Activated T-helper 1 cell treated with anti-CD3 and anti-CD28 coated beads, Interleukin-12 subunit alpha, Interleukin-12 subunit beta, Interleukin-2, Interleukin-4 antibody, amounts not matched to agents 30 ng/mL and 10 ng/mL and 1 ng/mL, durations not matched to agents 14 hours and 24 hours and 36 hours (primary cell): ENCODE measurements at places on chromosomes 11 and 22. TPM values are rescaled to one million over a fixed set of nuclear protein-coding genes. Genes with fewer than 3 reads are reported as not detected.
A peak's percentile ranks its signal among the peaks of the same experiment; 100 is the strongest.

The PRAME gene
- not detected in 2 replicates for total RNA-seq

The INPP5J gene
- total RNA-seq: 0.17 TPM in 1 of 2 replicates, not detected in the other

The USP2 gene
- 0.22 and 0.36 TPM in 2 replicates for total RNA-seq

The CYTH4 gene
- 49.5 and 57.1 TPM in 2 replicates for total RNA-seq

The BATF2 gene
- not detected in 2 replicates for total RNA-seq

- peaks cover 24% of the 10 kb centered on the region for H3K27me3 ChIP-seq
- H3K27ac ChIP-seq: no peak overlapping the region
- H3K4me3 ChIP-seq: no peak overlapping the region
- DNase-seq: no peak
These were observed 69.2 kb upstream of the TTC12 start for GRCh38 chr11:113245216-113245615.

DNA sequence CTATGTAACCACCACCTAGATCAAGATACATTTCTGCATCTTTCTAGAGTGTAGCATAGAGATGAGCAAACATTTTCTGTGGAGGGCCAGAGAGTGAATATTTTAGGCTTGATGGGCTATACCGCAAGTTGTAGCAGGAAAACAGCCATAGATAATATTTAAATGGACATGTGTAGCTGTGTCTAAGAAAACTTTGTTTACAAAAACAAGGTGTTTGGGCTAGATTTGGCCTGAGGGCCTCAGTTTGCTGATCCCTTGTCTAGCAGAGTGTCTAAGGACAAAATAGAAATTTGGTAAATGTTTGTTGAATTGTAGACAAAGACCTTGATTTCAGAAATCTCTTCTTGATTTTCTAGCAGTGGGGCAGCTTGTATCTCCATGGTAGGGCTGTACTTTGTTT, 36.3 kb downstream of the STIM1 start:
- no peak overlapping the region for H3K4me3 ChIP-seq
- H3K27ac ChIP-seq: no peak overlapping the region
- H3K4me1 ChIP-seq: peaks cover 53% of the 10 kb centered on the region
- no peak for DNase-seq
- peaks cover 22% of the 10 kb centered on the region for H3K36me3 ChIP-seq
- H3K27me3 ChIP-seq: no peaks in the 10 kb centered on the region

GRCh38 chr22:37147186-37147990, 2.3 kb downstream of the IL2RB start:
- DNase-seq: no peak
- H3K27me3 ChIP-seq: no peaks in the 10 kb centered on the region
- peaks cover 60% of the 10 kb centered on the region for H3K36me3 ChIP-seq
- H3K4me1 ChIP-seq: peaks cover 81% of the 10 kb centered on the region
- peak overlapping the region; percentile 93 for H3K27ac ChIP-seq
- peak overlapping the region; percentile 92 for H3K4me3 ChIP-seq

DNA sequence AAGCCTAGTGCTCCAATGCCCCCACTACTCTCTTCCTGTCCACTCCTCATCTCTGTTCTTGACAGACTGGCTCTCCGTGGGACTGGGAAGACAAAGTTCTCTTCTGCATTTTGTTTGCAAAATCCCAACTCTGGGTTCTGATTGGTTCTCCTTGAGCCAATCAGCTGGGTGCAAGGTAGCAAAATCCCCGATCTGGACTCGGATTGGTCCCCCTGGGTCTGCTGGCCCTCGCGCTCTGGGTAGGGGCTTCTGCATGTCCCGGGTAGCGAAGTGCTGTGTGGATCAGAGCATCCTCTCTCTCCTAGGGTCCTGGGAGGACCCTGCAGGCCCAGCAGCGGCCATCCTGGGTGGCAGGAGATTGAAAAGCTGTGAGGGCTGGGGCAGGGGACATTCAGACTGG, 22.3 kb upstream of the A4GALT start:
- no peak for DNase-seq
- no peaks in the 10 kb centered on the region for H3K4me1 ChIP-seq
- H3K36me3 ChIP-seq: no peaks in the 10 kb centered on the region
- H3K27me3 ChIP-seq: no peaks in the 10 kb centered on the region
- no peak overlapping the region for H3K4me3 ChIP-seq

- H3K4me1 ChIP-seq: peaks cover 32% of the 10 kb centered on the region
- peak overlapping the region; percentile 53 for H3K4me3 ChIP-seq
- peaks cover 21% of the 10 kb centered on the region for H3K27me3 ChIP-seq
- peak overlapping the region; percentile 92 for H3K27ac ChIP-seq
- H3K36me3 ChIP-seq: no peaks in the 10 kb centered on the region
These were observed 7.5 kb downstream of the CRYBB1 start for GRCh38 chr22:26610072-26610958.

GRCh38 chr11:102360681-102361080, 13.7 kb downstream of the BIRC2 start:
- DNase-seq: no peak
- no peaks in the 10 kb centered on the region for H3K27me3 ChIP-seq
- H3K27ac ChIP-seq: peak overlapping the region; percentile 31
- H3K36me3 ChIP-seq: peaks cover 64% of the 10 kb centered on the region
